ENCODE measurements at places on chromosomes 1 and 21.

GRCh38 chr1:174398246-174398645 is 49.5 kb upstream of the GPR52 start:
- peak; percentile 14 for DNase-seq

DNA sequence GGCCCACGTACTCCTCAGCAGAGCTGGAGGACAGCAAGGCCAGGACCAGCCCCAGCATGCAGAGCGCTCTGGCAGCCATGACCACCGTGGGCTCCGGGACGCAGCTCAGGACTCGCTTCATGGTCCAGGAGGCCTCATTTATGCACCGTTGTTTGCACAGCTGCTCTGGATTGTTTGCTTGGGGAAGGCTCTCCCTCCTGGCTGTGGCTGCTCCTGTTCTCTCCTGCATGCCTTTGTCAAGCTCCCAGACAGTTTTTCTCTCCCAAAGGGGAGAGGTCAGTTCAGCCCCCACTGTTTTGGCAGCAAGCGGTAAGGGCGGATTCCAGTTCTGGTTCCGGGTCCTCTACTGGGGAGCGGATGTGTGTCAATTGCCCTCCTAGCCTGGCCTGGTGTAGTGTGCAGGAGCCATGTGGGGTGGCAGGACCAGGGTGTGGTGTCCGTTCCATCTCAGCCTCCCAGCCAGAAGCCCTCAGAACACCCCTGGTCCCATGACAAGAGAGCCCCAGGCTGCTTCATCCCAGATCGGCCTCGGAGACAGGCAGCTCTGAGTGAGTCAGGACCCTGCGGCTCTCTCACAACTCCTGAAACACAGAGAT is at the start of gene TFF3:
TFF3 (minus strand) TSS at position 114 of the 596 bp plus-strand sequence; CDS start at position 79, 35 bp downstream.
- DNase-seq: no peak

DNA sequence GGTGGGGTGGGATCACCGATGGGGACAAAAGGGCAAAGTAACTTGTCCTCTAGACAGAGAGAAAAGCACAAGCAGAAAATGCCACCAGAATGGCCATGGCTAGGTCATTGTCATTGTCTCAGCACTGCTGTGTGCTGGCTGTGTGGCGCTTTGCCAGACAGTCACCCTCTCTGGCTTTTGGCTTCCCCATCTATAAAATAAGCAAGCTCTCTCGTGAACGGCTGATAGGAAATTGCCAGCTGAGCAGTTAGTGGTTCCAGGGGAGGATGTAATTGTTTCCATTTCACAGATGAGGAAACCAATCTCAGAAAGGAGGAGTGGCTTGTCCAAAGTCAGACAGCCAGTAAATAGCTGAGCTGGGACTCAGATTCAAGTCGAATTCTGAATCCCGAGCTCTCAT is 32.5 kb downstream of the PADI2 start:
- no peak for DNase-seq

DNA sequence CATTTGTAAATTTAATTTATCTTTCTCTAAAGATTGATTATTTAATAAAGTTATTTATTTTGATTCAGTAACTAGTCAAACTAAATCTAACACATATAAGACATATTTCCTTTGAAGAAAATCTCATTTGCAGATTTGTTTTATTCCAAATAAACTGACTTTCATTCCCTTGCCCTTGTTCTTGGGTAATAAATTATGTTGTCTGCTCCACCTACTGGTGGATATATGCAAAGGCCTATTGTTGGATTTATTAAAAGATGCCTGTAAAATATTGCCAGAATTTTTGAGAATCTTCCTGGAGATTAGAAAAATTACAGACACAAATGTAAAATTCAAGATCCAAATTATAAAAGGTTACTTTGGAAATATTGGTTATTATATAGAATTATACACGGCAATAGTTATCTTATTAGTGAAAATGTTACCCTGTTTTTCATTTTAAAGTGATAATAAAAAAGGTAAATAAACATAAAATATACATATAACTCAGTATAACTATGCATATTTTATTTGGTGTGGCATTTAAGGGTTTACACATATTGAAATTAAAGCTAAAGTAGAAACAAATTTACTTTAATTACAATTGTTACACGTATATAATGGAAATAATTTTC is 116.1 kb downstream of the SPATA17 start:
- peak; percentile 6 for DNase-seq

Measured in fibroblast of skin of left quadriceps (primary cell).